ENCODE measurements at places on chromosomes 11 and 22.

DNA sequence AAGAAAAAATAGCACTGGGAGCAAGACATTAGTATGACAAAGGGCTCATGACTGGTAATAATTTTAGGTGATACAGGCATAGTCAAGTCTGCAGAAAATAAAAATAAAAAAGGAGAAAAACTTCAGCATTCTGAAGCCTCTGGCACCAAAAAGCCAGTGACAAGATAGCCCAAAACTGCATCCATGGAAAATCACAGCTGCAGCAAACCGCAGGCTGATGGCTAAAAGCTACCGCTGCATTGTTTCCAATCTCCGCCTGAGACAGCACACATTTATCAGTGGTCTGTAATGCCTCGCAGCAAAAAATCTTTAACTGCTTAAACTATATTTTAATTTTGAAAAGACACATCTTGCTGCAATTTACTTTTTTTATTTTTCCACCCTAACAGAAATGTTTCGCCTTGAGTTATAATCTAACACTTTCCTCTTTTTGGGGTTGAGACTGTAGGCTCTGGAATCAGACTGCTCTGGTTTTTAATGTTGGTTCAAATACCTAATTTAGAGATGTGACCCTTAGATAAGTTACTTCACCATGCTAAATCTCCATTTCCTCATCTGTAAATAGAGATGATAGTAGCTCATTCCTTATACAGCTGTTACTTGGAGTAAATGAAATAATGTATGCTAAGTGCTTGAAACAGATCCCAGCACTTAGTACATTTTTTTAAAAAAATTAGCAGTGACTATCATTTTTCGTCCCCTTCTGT is 42.0 kb upstream of the FIBIN start:
- no peaks in the 10 kb centered on the region for H3K27me3 ChIP-seq
- H3K27ac ChIP-seq = no peak overlapping the region

DNA sequence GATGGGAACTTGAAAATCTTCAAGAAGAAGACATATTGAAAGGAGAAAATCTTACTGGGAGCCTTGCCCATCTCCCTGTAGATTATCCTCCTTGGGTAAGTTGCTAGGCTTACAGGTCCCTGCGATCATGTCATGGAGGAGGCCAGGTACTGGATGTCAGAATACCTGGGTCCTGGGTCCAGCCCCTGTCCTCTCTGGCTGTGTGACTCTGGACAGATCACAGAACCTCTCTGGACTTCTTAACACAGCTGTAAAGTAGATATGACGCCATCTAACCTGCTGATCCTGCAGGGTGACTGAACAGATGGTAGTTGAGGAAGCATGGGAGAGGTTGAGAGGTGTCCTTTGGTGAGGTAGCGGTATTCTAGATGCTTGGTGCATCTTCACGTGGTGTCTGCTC is 4.1 kb downstream of the TSKU start:
- no peaks in the 10 kb centered on the region for H3K36me3 ChIP-seq
- peaks cover 34% of the 10 kb centered on the region for H3K27me3 ChIP-seq
- H3K27ac ChIP-seq = no peak overlapping the region
- no peak for DNase-seq
- peaks cover 8% of the 10 kb centered on the region for H3K4me1 ChIP-seq

- H3K4me1 ChIP-seq = no peaks in the 10 kb centered on the region
- no peaks in the 10 kb centered on the region for H3K27me3 ChIP-seq
- H3K36me3 ChIP-seq = no peaks in the 10 kb centered on the region
- no peak for DNase-seq
- H3K4me3 ChIP-seq = no peak overlapping the region
Measured at GRCh38 chr11:115247361-115247760, 256.9 kb downstream of the CADM1 start.

- H3K27ac ChIP-seq = no peak overlapping the region
- H3K27me3 ChIP-seq = no peaks in the 10 kb centered on the region
- H3K4me3 ChIP-seq = no peak overlapping the region
- H3K36me3 ChIP-seq = no peaks in the 10 kb centered on the region
- no peak for DNase-seq
- no peaks in the 10 kb centered on the region for H3K4me1 ChIP-seq
Measured at GRCh38 chr11:87022738-87023137, 15.0 kb upstream of the TMEM135 start.

Measured in spleen (tissue), 13 donors.